ENCODE measurements at places on chromosomes 3 and 15.

- no peak for DNase-seq
Measured at GRCh38 chr3:33041909-33042308, 55.0 kb downstream of the GLB1 start.

DNA sequence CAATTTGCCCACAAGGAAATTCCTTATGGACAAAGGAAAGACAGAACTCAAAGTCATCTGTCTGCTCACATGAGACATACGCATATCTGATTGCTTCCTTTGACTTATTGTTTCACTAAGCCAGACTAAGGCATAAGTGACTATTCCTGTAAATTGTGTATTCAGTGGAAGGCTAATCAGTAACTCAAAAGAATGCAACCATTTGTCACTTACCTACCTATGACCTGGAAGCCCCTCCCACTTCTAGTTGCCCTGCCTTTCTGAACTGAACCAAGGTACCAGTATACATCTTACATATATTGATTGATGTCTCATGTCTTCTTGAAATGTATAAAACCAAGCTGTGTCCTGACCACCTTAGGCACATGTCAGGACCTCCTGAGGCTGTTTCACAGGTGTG is 53.5 kb upstream of the PROK2 start:
- DNase-seq, result peak; percentile 5

- DNase-seq, result no peak
Measured at GRCh38 chr3:8856721-8857120, 87.3 kb upstream of the OXTR start.

DNA sequence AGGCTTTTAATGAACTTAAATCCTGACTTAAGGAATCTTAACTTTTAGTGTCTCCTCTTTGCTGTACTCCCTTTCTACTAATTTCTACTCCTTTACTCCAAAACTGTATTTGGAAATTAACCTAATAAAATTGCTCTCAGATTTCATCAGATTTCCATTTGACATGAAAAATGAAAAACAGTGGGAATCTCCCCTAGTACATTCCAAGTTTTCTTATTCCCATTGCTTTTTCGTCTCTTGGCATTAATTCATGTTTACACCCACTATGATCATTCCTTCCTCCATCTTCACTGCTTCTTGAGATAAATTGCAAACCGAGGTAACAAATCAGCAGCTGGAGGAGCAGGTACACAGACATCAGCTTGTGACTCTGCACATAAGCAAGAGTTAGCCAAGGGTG is 208.7 kb downstream of the VGLL3 start:
- no peak for DNase-seq

GRCh38 chr15:64341961-64342360 is 14.0 kb downstream of the CSNK1G1 start:
- DNase-seq, result no peak

DNA sequence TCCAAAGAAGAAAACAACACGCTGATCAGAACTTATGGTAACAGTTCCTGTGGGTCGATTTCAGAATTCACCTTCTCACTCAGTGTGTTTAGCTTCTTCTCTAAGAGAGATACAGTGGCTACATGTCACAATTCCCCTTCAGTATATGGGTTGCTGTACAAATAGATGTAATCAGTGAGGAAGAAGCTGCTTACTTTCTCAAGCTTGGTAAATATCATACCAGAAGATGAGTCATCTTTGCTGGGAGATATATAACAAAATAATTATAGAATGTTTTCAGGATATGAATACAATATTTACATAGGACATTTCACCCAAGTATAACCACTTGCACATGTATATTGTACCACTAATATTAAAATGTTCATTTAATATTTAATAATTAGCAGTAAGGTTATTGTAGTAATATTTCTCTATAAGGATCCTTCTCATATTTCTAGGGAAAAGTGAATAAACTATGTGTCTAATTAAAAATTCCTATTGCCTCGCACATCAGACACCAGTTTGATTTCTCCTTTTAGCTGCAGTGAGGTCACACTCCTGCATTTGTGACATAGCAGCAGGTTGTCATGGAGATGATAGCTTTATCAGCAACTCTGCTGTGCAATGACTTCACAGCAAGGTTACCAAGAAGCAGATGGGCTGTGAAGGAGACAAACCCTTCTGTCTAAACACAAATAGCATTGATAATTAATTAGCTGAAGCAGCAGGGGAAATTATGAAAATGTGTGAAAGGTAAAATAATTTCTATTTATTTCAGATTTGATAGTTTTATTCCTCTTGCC is 211.4 kb downstream of the TUSC7 start:
- no peak for DNase-seq

DNA sequence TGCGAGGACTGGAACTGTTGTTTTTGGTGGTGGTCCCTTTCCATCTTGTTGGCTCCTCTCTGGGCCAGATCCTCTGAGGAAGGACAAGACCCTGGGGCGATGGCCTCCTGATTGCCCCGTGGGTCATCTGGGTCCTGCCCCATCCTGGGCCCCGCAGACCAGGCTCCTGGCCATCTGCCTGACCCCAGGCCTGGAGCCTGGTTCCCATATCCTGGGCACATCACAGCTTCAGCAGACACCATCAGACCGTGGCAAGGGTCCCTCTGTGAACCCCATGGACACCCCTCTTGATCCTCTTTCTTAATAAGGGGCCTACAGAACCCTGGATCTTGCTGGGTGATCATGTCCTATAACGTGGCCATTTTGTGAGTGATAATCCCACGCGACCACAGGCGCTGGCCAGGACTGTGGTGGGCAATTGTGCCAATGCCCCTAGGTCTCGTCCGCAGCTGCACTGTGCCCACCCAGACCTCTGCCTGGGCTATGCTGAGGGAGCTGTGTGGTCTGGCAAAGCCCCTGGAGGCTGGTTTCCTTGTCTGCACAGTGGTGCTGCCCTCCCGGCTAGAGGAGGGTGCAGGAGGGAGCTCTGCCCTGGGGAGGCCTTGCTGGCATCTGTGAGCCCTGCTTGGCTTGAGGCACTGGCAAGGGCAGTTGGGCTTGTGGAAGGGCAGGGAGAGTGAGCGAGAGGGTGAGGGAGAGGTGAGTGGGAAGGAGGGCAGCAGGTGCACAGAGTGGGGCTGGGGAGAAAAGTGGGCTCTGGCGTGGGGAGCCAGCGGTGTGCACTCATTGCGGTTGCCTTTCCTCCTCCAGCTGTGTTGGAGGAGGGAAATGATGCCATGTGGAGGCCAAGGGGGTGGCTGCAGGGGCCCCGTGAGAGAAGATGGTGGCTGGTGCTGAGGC is 53.1 kb upstream of the PRR23E start:
- no peak for DNase-seq

- no peak for DNase-seq
Measured at GRCh38 chr3:44892689-44893088, 18.3 kb downstream of the TGM4 start.

- no peak for DNase-seq
Measured at GRCh38 chr3:16570113-16570512, 35.1 kb downstream of the DAZL start.

DNA sequence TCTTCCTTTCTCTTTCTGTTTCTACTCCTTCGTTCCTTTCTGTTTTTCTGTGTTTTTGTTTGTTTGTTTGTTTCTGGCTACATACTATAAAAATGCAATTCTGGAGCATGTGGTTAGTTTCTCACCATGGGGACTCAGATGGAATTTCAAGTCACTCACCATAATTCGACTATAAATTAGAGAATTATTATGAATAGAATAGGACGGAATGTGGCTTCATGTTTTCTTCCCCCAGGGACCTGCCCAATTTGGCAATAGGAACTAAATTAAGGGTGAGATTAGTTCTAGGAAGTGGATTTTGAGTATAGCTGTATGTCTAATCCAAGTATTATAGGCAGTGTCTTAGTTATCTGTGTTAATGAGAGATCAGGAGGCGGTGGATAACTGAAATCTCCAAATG is 96.9 kb downstream of the THSD4 start:
- no peak for DNase-seq

DNA sequence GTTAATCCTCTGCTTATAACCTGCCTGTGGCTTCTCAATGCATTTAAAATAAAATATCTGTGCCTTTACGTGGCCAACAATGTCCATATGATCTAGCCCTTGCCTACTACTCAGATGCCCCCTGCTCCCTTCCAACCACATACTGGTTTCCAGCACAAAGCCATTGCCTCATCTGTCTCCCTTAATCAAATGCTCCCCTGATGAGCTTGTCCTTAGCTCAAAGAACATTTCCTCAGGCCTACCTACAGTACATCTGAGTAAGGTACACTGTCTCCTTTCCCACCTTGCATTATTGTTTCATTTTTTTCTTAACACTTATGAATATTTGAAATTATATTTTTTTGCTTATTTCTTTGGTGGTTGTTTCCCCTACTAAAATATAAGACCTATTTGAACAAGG is 5.9 kb upstream of the TSC22D2 start:
- no peak for DNase-seq

DNA sequence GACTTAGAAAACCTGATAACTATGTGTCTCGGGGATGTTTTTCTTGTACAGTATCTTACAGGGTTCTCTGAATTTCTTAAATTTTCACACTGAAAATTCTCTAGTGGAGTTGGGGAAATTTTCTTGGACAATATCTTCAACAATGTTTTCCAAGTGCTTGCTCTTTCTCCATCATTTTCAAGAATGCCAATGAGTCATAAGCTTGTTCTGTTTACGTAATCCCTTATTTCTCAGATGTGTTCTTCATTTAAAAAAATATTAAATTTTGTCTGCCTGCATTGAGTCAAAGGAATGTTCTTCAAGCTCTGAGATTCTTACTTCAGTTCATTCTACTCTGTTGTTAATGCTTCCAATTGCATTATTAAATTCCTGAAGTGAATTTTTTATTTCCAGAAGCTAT is 21.9 kb upstream of the PLSCR2 start:
- no peak for DNase-seq

DNA sequence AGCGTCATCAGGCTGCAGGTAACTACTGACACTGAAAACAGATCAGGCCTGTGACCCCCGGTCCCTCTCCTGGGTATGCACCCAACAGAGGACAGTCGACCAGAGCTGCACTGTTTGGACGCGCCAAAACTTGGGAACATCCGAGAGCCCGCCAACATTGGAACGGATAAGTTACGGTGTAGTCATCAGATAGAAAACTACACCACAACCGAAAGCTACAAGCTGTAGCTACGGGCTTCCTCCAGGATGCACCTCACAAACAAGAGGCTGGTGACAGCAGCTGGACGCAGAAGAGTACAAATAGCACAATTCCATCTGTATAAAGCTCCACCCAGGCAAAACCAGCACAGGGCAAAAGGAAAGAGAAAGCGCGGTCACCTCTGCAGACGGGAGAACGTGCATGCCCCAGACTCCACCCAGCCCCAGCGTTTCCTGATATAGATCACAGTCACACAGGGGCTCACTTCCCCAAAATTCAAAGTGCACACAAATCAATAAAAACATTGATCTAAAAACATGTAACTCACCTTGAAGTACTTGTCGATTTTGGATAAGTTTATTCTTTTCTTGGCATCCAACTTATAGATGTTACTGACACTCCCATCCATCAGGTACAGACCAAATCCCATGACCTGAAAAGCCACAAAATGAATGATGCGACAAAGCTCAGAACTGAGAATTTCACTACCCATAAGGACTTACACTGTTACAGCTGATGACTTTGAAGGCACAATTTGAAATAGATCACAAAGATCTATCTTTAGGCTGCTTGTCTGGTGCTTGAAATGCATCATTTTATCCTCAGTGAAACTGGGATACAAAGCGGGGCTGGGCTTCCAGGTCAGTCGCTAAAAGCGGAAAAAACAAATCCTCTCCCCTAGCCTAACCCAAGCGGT is 43.3 kb downstream of the CYFIP1 start:
- no peak for DNase-seq

- DNase-seq, result peak; percentile 47
Measured at GRCh38 chr3:161913786-161914389, 417.3 kb downstream of the OTOL1 start.

DNA sequence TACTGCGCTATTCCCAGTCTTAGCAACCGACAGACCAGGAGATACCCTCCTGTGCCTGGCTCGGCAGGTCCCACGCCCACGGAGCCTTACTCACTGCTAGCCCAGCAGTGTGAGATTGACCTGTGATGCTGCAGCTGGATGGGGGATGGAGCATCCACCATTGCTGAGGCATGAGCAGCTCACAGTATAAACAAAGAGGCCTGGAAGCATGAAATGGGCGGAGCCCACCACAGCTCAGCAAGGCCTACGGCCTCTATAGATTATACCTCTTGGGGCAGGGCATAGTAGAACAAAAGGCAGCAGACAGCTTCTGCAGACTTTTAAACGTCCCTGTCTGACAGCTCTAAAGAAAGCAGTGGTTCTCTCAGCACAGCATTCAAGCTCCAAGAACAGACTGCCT is 160.3 kb downstream of the ANXA2 start:
- DNase-seq, result no peak

DNA sequence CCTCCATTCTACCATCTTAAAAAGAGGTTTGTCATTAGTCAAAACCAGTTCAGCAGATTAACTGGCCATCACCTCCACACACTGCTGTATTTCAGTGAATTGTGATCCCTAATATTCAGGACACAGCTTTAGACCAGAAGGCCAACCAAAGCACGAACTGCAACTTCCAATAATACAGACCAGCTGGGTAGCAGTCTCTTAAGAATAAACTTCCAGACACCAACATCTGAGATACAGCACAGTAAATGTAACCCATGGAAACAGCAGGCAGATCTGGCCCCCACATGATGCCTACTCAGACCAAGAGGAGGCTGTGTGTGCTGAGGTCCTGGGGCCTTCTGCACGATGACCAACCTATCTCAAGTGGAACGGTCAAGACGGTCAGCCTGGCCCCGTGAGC is 34.9 kb downstream of the SPATA12 start:
- DNase-seq, result no peak

DNA sequence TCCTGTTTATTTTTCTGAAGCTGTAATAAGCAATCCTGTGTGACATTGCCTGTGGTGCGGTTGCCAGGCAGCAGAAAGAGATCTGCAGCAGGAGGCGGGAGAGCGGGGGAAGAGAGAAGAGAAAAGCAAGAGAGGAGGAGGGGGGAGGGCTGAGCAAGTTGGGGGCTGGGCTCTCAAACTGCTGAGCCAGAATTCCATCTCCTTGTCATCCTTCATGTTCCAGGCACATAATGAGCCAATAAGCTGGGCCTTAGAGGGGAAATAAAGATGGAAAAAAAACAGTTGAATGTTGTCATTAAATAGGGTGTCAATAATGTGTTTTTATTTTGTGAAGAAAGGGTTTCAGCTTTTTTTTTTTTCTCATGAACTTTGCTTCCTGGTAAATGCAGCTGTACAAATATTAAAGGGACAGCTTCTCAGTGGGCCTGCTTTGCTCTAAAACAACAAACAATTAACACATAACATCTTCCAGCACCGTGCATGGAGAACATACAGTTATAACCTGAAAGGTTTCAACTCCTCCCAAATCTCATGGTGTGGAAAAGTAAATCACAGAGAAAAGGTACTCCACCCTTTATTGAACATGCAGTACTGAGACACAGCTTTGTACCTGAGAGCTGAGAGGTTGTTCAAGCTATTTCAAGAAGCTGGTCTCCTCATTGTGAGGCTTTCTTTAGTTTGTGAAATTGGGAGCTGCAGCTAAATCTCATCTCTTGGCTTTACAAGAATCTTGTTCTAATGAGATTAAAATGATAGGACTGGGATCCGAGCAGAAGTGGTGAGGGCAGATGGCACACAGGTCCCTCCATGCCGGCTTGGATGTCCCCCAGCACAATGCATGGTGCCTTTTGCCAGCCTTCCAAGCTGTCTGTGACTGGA is 451.1 kb upstream of the KCNMB2 start:
- DNase-seq, result peak; percentile 32

- DNase-seq, result peak; percentile 22
Measured at GRCh38 chr3:55899887-55900286, 412.8 kb upstream of the WNT5A start.
